Activated T-cell treated with anti-CD3 and anti-CD28 coated beads, Interleukin-2, amount 50 U/mL, for 72 hours (primary cell): ENCODE measurements at places on chromosomes 4 and X.
A peak's percentile ranks its signal among the peaks of the same experiment; 100 is the strongest.

DNA sequence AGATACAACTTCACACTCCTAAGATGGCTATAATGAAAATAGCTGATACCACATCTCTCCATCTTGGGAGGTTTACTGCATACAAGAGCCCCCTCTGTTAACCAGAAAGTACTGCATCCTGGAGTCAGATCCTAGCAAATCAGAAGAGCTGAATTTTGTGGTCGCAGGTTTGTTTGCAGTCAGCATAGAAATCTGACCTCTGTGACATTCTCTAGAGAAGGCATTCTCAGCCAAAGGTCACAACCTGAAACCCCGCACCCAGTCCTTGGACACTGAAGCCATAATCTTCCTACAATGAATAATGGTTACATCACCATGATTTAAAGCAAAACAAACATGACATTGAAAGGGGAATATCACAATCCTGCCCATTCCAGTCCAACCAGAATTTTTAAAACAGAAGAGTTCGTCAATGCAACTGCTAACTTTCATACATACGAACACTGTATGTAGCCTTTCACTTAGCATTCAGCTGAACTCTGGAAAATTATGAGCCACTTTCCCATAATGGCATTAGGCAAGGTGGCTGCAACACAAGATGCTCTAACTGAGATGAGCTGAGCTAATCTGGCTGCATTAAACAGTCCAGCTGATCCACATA, 17.6 kb downstream of the HS6ST2 start:
- no peak for DNase-seq
- H3K27ac ChIP-seq = no peak overlapping the region
- H3K27me3 ChIP-seq = peaks cover 36% of the 10 kb centered on the region
- H3K4me3 ChIP-seq = no peak overlapping the region

DNA sequence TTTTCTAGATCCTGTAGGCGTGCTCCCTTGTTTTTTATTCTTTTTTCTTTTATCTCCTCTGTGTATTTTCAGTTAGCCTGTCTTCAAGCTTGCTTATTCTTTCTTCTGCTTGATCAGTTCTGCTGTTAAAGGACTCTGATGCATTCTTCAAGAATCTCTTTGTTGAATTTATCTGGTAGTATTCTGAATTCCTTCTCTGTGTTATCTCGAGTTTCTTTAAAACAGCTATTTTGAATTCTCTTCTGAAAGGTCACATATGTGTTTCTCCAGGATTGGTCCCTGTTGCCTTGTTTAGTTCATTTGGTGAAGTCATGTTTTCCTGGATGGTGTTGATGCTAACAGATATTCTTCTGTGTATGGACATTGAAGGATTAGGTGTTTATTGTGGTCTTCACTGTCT, 15.3 kb downstream of the RAB33B start:
- peaks cover 9% of the 10 kb centered on the region for H3K4me1 ChIP-seq
- no peak overlapping the region for H3K4me3 ChIP-seq
- peaks cover 14% of the 10 kb centered on the region for H3K36me3 ChIP-seq
- H3K27me3 ChIP-seq = no peaks in the 10 kb centered on the region
- H3K27ac ChIP-seq = no peak overlapping the region

- peaks cover 11% of the 10 kb centered on the region for H3K4me1 ChIP-seq
- DNase-seq = no peak
- peaks cover 14% of the 10 kb centered on the region for H3K27me3 ChIP-seq
- no peaks in the 10 kb centered on the region for H3K36me3 ChIP-seq
- no peak overlapping the region for H3K27ac ChIP-seq
- no peak overlapping the region for H3K4me3 ChIP-seq
Observed at GRCh38 chrX:70480660-70481018, 36.0 kb downstream of the DLG3 start.

DNA sequence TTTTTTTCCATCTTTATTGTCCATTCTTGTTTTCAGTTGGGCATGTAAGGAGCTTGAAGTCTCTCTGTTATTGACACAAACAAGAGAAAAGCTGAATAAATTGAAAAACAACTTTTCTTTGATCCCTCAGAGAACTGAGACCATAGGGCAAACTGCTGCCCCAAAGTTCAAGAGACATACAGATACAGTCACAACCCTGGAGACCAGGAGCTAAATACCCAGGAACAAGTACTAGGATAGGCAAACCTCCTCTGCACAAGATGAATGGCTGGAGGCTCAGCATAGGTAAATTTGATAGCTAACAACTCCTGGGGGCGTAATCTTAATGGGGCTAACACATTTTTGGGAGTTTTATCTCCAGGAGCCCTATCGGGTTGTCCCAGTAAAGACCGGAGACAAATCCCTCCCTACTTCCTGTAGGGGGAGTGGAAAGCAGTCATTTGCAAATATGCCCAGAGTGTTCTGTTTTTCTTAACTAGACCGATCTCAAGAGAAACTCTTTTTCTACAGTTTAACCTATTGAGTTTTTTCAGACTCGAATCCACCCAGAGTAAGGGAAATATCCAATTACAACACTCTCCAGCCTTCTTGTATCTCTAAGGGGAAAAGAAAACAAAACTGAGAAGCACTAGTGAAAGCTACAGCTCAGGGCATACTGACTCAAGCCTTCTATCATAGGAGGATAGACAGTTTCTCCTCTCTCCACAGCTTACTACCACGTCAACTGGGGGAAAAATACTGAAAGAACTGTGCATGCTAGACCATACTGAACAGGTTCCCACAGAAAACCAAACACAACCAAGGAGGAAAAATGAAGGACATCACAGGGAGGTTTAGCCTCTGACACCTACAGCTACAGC, 23.1 kb downstream of the MAGEA8 start:
- no peak for DNase-seq
- peaks cover 36% of the 10 kb centered on the region for H3K27me3 ChIP-seq
- no peaks in the 10 kb centered on the region for H3K36me3 ChIP-seq

GRCh38 chr4:53645108-53645507, 53.8 kb upstream of the LNX1 start:
- H3K36me3 ChIP-seq = no peaks in the 10 kb centered on the region
- no peak overlapping the region for H3K4me3 ChIP-seq
- H3K27me3 ChIP-seq = peaks cover 8% of the 10 kb centered on the region
- no peak overlapping the region for H3K27ac ChIP-seq
- no peaks in the 10 kb centered on the region for H3K4me1 ChIP-seq

DNA sequence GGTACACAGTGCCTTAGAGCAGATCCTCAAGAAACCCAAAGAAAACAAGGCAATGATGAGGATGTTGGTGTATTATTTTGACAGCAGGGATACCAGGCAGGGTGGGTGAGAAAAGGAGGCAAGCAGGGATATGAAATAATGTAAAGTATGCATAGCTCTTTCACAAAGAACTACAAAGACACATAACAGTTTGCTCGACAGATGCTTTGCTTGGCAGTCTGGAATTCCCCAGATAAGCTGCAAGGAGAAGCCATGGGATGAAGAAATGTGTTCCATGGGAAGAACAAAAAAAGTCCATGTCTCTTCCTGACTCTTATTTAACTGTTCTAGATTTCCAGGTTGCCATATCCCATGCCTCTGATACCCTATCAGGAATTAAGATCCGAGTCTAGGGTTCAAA, 75.4 kb downstream of the FAM13A start:
- DNase-seq = no peak
- no peaks in the 10 kb centered on the region for H3K27me3 ChIP-seq
- no peak overlapping the region for H3K27ac ChIP-seq

- peaks cover 26% of the 10 kb centered on the region for H3K27me3 ChIP-seq
- H3K27ac ChIP-seq = no peak overlapping the region
- H3K36me3 ChIP-seq = no peaks in the 10 kb centered on the region
- DNase-seq = no peak
- H3K4me3 ChIP-seq = no peak overlapping the region
Observed at GRCh38 chr4:27057662-27058061, 197.0 kb downstream of the STIM2 start.

- no peaks in the 10 kb centered on the region for H3K36me3 ChIP-seq
- peaks cover 6% of the 10 kb centered on the region for H3K27me3 ChIP-seq
- no peak for DNase-seq
- H3K4me1 ChIP-seq = no peaks in the 10 kb centered on the region
- no peak overlapping the region for H3K27ac ChIP-seq
- H3K4me3 ChIP-seq = no peak overlapping the region
Observed at GRCh38 chrX:129553619-129554288, 13.7 kb downstream of the OCRL start.

- no peak overlapping the region for H3K4me3 ChIP-seq
- no peaks in the 10 kb centered on the region for H3K36me3 ChIP-seq
- no peaks in the 10 kb centered on the region for H3K4me1 ChIP-seq
- no peaks in the 10 kb centered on the region for H3K27me3 ChIP-seq
- no peak for DNase-seq
- H3K27ac ChIP-seq = no peak overlapping the region
Observed at GRCh38 chr4:162791226-162791625, 375.5 kb downstream of the NAF1 start.

DNA sequence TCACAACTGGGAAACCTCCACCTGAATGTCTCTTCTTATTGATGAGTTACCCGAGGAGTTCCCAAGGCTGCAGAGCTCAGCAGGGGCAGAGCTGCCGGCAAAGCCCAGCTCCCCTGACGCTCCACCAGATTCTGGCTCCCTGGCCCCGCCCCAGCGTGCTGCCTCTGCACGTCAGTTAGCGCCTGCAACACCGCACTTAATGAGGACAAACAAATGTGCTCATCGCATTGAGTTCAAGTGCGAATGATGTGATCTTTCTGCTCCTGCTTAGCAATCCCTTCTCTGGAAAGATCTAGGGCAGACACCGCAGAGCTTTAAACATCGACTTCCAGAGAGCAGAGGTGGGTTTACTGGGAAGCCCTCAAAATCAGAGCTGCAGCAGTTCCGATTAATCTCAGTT, 55.5 kb upstream of the FBXW7 start:
- peaks cover 7% of the 10 kb centered on the region for H3K4me1 ChIP-seq
- peak overlapping the region; percentile 48 for H3K4me3 ChIP-seq
- no peaks in the 10 kb centered on the region for H3K36me3 ChIP-seq
- H3K27me3 ChIP-seq = peaks cover 22% of the 10 kb centered on the region

- H3K27ac ChIP-seq = no peak overlapping the region
- peaks cover 2% of the 10 kb centered on the region for H3K36me3 ChIP-seq
- no peaks in the 10 kb centered on the region for H3K4me1 ChIP-seq
Observed at GRCh38 chr4:167290678-167291077, 56.4 kb upstream of the SPOCK3 start.

GRCh38 chr4:124828382-124828781, 115.8 kb upstream of the ANKRD50 start:
- no peak overlapping the region for H3K27ac ChIP-seq
- H3K4me1 ChIP-seq = no peaks in the 10 kb centered on the region
- H3K27me3 ChIP-seq = no peaks in the 10 kb centered on the region
- H3K4me3 ChIP-seq = no peak overlapping the region
- no peaks in the 10 kb centered on the region for H3K36me3 ChIP-seq

- no peaks in the 10 kb centered on the region for H3K27me3 ChIP-seq
- no peak for DNase-seq
- no peak overlapping the region for H3K4me3 ChIP-seq
- H3K4me1 ChIP-seq = no peaks in the 10 kb centered on the region
- no peaks in the 10 kb centered on the region for H3K36me3 ChIP-seq
- H3K27ac ChIP-seq = no peak overlapping the region
Observed at GRCh38 chr4:35525192-35525978, 718.9 kb downstream of the ARAP2 start.

DNA sequence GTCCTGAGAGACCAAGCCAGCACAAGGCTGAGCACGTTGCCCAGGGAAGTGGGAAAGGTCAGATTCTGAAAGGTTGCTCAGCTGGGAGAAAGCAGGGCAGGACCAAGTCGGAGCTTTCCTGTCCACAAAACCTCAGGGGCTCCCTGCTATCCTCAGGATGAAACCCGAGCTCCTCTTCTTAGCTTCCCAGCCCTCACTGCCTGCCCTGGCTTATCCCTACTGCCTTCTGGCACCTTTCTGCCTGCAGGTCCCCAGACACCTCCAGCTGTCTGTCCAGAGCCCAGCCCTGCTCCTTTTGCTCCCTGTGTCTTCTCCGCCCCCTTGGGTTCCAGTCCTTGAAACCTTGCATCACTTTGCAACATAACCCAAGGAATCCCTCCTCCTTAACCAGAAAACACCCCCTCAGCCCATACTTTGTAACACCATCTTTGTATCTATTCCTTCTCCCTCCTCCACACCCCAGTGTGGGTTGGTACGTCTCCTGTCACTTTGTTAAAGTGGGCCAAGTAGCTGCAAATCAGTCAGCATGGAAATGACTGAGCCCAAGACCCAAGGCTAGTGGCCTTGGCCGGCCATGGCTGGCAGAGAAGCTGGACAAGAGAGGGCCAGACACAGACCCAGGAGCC, 20.0 kb upstream of the PRRG3 start:
- no peak overlapping the region for H3K4me3 ChIP-seq
- peaks cover 37% of the 10 kb centered on the region for H3K27me3 ChIP-seq
- H3K27ac ChIP-seq = no peak overlapping the region
- DNase-seq = no peak
- H3K36me3 ChIP-seq = no peaks in the 10 kb centered on the region
- H3K4me1 ChIP-seq = no peaks in the 10 kb centered on the region

DNA sequence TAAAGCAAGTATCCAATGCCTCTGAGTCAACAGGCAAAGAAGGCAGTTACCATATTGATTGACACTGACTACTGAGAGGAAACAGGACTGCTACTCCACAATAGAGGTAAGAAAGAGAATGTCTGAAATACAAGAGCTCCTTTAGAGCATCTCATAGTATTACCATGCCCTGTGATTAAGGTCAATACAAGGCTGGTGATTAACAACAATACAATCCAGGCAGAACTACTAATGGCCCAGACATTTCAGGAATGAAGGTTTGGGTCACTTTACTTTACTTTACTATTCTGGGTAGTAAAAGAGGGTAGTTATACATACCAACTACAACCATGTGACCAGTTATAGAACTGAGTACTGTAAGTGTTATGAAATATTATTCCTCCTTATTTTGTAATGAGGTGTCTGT, 44.5 kb downstream of the BRWD3 start:
- no peak for DNase-seq
- no peak overlapping the region for H3K4me3 ChIP-seq
- H3K27me3 ChIP-seq = no peaks in the 10 kb centered on the region

- no peak overlapping the region for H3K27ac ChIP-seq
- no peaks in the 10 kb centered on the region for H3K4me1 ChIP-seq
- no peak overlapping the region for H3K4me3 ChIP-seq
- H3K27me3 ChIP-seq = no peaks in the 10 kb centered on the region
- DNase-seq = no peak
Observed at GRCh38 chr4:123876143-123876542, 479.5 kb downstream of the SPRY1 start.
